Stimulated activated CD8-positive, alpha-beta memory T cell treated with anti-CD3 and anti-CD28 coated beads, Interleukin-4, amount 100 ng/mL, for 1 hour (primary cell): ENCODE measurements at places on chromosomes 7 and 10.
A peak's percentile ranks its signal among the peaks of the same experiment; 100 is the strongest.

- DNase-seq = no peak
Measured at GRCh38 chr10:76962851-76963250, 674.8 kb downstream of the KCNMA1 start.

DNA sequence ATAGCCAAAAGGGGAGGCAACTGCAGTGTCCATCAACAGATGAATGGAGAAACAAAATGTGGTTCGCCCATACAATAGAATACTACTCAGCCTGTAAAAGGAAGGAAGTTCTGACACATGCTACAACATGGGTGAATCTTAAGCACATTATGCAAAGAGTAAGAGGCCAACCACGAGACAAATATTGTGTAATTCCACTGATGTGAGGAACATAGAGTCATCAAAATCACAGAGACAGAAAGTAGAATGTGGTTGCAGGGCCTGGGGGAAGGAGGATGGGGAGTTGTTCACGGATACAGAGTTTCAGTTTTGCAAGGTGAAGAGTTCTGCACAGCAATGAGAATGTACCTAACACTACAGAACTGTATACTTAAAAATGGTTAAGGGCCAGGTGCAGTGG is 13.7 kb upstream of the C10orf71 start:
- no peak for DNase-seq

- no peak for DNase-seq
Measured at GRCh38 chr10:69861251-69862240, 59.8 kb downstream of the COL13A1 start.

GRCh38 chr10:35927341-35927740 is 285.2 kb upstream of the FZD8 start:
- DNase-seq = no peak

GRCh38 chr10:116608686-116609594 is 11.8 kb upstream of the PNLIPRP2 start:
- no peak for DNase-seq

DNA sequence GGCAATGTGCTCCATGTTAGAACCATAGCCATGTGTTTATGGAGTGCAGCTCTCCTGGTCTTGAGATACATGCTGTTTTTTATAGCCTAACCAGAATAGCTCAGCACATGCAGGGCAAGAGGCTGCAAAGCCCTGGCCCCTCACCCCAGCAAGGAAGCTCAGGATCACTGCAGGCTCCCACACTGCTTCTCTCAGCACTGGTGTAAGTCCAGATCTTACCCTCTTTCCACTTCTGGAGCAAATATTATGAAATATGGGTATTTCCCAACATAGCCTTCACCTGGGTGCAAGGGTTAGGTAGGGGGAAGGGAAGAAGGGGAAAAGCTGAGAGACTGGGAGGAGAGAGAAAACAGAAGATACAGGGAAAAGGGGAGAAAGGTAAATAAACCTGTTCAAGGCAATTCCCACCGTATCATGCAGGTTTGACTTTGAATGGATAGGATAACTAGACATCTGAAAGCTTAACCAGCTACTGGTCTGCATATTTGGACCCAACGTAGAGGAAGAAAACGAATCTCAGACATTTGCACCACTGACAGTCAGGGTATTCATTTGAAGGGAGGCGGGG is 19.7 kb downstream of the SKIDA1 start:
- no peak for DNase-seq

- DNase-seq = no peak
Measured at GRCh38 chr10:122368502-122369254, 5.8 kb upstream of the PLEKHA1 start.

DNA sequence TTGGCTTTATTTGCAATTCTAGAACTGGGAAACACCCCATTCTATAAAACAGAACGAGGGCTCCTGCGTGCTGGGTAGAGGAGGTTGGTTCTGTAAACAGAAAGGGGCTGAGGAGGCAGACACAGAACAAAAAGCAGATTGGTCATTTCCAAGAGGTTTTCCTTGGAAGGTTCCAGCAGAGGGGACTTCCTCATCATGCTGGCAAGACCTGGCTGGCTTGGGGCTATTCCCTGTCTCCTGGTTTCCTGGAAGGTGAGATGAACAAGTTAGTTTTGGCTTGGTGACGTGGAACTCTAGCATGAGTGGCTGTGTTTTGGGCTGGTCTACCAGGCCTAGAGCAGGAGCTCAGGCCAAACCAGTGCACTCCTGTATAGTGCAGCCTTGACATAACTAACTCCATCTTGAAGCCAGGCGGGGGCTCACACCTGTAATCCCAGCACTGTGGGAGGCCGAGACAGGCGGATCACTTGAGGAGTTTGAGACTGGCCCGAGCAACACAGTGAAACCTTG is 26.1 kb upstream of the DNAJB6 start:
- DNase-seq = no peak

DNA sequence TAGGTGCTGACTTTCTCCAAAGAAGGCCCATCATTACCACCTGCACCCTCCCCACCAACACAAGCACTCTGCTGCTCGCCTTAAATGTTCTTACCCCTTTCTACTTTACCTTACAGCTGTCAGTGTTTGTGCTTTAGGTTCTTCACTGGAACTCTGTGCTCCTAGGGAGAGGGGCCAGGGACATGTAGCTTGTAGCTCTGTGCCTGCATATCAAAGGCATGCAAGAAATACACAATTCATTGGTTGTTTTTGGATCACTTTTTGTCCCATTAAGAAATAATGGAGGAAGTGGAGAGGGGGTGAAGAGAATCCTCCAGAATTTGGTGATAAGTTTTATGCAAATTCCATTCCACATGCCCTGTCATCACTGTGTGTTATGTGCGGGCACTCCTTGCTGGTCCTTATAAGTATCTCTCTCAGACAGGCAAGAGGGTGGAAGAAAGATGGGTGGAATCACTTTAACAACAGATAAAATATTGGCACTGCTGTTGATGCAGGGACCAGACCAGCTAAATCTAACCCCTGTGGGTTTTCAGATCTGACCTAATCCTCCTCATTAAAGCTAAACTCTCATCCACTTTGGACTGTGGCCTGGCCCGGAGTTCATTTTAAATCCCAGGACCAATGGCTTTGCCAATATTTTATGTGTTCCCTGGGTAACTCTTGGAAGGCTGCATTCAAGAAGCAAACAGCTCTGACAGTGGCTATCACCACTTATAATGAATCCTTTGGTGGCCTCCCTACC is 375.8 kb upstream of the NFE2L3 start:
- no peak for DNase-seq

DNA sequence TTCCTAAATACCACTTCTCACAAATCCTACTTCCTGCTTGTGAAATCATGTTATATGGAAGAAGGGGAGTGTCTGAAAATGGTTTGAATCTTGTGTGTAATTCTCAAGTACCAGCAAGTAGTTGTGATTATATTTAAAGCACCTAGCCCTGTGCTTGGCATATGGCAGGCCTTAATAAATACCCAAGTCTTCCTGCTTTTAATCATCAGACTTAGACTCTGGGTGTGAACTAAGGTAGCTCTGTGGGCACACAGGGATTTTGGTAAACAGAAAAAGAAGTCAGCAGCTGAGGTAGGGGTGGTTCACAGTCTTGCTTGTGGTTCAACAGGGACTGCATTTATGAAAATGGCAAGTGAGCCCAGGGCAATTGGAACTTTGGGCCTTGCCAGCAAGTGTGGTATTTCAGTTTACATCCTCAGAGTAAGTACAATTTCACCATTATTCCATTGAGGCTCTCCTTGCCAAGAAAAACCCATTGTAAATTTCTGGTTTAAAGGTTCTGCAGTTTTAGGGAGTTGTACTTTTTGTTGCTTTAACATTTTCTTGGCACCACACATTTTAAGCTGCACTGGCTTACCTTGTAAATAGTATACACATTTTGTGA is 215.5 kb downstream of the AUTS2 start:
- no peak for DNase-seq

DNA sequence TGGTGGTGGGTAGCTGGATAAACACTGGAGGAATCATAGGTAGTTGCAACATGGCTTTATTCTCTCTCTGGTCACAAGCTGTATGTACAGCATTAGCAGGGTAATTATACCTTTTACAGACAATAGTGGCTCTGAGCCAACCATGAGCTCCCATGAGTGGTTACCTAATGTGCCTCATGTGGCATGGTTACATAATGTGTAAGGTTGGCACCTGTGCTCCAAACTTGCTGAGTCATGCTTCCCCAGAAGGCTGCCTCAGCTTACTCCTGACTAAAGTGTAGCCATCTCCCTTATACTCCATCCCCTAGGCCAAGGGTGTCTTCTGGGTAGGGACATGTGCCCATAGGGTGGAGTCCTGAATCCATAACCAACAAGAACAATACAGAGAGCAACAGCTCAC is 345.3 kb upstream of the SEMA3C start:
- DNase-seq = no peak

GRCh38 chr7:27533652-27534081 is 129.0 kb downstream of the HIBADH start:
- no peak for DNase-seq

DNA sequence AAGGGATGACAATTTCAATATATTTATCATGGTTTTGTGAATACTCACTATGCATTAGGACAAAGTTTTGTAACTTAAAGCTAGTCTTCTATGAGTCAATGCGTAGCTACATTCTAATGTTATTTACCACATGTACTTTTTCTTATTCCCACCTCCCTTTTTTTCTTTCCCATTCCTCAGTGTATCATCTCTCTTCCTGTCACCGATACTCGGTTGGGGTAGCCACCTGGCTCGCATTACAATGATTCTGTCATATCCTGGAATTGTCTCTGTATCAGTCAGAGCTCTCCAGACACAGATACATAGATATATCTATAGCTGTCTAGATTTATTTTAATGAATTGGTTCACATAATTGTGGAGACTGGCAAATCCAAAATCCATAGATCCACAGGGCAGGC is 9.8 kb upstream of the RALA start:
- no peak for DNase-seq

GRCh38 chr7:919924-920341 is 34.5 kb downstream of the ADAP1 start:
- DNase-seq = no peak

DNA sequence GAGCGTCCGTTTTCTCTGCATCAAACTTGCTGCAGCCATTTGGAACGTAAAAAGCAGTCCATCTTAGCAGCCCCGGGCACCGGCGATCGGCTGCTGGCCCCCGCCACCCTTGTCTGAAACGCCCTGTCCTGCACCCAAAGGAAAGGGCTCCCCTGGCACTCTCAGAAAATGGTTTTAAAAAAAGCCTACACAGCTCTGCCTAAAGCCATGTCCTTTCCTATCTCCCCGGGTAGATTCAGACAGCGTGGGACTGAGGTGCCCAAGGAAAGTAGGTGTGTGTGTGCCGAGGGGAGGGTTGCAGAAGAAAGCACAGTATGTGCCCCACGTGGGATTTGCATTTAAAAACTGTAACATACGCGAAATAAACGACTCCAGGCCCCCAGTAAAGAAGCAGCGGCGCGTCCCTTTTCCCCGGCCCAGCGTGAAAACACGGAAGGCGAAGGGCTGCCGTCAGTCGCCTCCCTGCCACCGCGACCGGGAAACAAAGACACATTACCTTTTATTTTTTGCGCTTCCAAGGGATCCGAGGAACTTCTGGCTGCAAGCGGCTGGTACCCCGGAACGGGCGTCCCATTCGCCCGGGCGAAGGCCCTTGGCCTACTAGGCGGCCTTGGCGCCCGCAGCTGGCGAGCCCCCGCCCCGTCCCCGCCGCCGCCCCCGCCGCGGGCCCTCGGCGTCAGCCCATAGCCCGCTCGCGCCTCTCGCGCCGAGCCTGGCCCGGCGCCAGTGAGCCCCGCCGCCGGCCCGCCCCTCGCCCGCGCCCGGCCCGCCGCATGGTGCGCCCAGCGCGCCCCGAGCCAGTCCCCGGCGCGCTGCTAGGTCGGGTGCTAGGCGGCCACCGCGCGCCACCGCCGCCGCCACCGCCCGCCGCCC is 304.6 kb downstream of the PRPF18 start:
- DNase-seq = no peak

DNA sequence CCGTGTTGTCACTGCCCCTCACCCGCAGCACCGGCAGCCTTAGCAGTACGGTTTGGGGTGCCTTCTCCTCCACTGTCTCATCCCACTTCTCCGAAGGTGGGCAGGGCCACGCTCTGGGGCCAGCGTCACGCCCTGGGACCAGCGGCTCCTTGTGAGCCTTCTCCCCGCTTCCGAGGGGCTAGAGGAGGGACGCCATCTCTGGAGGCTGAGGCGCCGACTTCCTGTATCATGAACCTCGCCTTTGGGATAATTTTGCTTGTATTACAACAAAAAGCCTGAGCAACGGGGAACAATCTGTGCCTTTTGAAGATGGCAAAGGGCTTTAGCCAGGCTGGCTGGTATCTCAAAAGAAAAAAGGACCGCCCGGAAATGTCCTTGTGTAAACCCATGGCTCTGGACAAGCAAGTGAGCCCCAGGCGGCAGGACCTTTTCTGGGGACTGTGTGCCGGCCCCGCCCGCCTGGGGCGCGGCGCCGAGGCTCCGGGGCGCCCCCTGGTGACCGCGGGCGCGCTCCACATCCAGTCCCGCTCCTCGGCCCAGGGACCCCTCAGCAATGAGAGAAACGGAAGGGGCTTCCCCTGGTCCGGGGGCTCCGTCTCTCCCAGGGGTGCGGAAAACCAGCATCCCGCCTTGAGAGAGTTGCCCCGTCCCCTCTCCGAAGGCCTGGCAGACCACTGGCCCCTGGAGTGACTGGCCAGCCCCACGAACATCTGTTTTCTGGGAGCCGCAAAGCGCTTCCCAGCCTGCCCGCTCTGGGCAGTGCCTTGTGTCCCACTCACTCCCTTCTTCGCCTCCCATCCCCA is 3.8 kb downstream of the DEPP1 start:
- DNase-seq = peak; percentile 28

DNA sequence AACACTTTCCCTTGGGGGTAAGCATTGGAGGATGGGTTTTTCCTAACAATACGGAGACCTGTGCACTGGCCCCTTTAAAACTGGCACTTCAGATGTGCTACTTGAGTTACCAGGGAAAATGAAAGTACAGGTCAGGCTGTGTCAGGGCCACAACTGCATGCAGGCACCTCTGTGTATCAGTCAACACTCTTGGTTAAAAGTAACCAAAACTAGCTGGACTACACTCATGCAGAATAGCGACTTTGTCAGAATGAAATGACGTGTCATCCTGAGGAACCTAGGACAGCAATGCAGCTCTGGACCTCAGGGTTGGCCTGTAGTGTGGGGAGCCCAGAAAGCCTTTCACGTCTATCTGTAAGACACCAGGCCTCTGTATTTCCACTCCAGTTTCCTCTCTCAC is 33.8 kb upstream of the SMKR1 start:
- DNase-seq = no peak

DNA sequence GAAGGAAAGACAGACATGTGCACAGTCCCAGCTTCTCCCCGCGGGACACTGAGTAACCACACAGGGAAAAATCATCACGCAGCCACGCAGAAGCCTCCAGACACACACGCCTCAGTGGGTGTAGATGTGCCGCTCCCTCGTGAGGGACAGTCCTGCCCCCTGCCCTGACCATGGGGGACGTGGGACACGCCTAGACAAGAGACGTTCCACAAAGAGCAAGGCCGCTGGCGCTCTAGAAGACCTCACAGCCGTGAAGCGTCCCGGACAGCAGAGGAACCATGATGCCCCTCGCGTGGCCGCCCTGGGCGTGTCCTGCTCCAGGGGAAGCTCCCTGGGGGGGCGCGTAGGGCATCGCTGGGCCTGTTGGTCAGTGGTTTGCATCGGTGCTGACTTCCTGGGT is 210.8 kb downstream of the DNAJB6 start:
- DNase-seq = no peak

GRCh38 chr10:73968098-73968521 is 29.8 kb upstream of the VCL start:
- no peak for DNase-seq

GRCh38 chr7:83211685-83212084 is 49.0 kb upstream of the PCLO start:
- no peak for DNase-seq

GRCh38 chr10:19815036-19815730 is 1.0 kb upstream of the PLXDC2 start:
- no peak for DNase-seq

- DNase-seq = no peak
Measured at GRCh38 chr10:117542706-117543224, at the start of gene EMX2. Gene EMX2 (plus strand): TSS chr10:117542746. CDS start chr10:117543268, 522 bp downstream.
